ENCODE measurements at places on chromosomes 1 and 21.

GRCh38 chr1:53080769-53081168 lies 18.8 kb downstream of the PODN start:
- peak; percentile 4 for DNase-seq

DNA sequence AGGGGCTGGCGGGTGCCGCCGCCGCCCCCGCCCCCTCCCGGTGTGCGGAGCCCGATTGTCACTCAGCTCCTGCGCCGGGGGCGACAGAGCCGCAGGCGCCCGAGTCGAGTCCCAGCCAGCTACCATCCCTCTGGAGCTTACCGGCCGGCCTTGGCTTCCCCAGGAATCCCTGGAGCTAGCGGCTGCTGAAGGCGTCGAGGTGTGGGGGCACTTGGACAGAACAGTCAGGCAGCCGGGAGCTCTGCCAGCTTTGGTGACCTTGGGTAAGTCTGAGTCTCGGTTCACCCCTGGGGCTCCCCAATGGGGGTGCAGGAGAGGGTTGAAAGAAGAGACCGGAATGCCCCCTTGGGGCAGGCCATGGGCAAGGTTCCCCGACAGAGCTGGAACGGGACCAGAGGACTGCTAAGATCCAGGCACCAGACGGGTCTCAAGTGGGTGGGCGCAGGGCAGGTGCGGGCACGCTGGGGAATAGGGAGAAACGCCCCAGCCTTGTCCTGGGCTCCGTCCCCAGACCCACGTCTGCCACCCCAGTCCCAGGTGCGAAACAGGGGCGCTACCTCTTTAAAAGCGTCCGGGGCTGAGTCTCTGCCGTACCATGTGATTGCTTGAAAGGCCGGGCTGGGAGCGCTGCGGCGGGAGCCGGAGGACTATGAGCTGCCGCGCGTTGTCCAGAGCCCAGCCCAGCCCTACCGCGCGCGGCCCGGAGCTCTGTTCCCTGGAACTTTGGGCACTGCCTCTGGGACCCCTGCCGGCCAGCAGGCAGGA lies at the start of gene ADORA1:
Gene ADORA1, plus strand, starts transcription at position 61 of the 765 bp plus-strand sequence. CDS start 1,116 bp downstream, outside the sequence.
- DNase-seq, result peak; percentile 90

DNA sequence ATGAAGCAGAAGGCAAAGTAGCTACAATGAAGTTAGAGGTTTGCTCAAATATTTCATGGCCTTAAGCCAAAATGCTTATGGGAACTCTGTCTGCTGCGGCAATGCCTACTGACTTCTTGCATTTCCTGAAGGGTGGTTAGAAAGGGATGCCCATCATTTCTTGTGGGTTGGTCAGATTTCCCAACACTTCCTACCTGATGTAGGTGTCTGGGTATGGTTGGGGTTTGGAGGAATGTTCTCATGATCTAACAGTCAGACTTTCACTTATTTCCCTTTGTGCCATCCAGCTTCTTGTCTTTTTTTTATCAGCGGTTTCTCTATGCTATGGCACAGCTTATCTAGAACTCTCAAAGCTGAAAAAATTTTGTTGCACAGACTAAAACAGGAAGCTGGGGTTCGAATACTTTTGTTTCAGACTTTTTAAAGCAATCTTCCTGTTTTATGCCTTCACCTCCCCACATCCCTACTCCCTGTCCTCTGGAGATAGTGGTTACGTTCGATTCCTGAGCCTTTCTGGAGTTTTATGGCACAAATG lies 307.7 kb downstream of the USP25 start:
- no peak for DNase-seq

GRCh38 chr1:91217911-91218310 lies 186.7 kb downstream of the HFM1 start:
- DNase-seq, result no peak

DNA sequence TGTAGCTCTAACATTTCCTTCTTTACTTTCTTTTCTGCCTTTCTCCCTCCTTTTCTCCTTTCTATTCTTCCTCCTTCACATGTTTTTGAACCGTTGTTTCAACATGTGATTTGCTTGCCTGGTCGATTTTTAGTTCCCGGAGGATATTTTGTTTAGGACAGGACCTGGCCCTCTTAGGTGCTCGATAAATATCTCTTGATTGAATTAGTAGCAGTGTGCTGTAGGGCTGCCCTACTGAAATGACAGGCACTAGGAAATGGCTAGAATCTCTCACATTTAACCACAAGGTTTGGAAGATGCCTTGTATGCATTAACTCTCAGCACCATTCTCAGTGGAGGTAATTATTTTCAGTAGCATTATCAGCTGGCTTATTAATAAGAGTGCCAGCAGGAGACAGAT lies 305.6 kb downstream of the PAPPA2 start:
- no peak for DNase-seq

DNA sequence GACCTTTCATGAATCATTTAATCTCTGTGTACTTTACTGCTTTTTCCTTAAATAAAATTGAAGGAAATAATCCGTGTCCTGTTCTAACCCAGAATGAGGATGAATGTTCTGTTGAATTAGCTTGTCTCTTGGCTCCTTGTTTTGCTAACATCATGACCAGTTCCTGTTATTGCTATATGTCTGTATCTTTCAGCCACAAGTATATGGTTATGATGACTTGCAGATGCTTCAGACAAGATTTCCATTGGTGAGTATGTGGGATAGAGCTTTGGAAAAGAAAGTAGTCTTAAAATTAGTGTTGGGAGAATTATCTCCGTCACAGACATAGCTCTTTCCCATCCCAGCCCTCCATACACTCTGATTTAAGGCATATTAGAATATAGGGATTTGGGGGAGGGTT lies 13.6 kb upstream of the HAX1 start:
- no peak for DNase-seq

GRCh38 chr1:23805025-23805424 lies 4.5 kb upstream of the GALE start:
- DNase-seq, result no peak

DNA sequence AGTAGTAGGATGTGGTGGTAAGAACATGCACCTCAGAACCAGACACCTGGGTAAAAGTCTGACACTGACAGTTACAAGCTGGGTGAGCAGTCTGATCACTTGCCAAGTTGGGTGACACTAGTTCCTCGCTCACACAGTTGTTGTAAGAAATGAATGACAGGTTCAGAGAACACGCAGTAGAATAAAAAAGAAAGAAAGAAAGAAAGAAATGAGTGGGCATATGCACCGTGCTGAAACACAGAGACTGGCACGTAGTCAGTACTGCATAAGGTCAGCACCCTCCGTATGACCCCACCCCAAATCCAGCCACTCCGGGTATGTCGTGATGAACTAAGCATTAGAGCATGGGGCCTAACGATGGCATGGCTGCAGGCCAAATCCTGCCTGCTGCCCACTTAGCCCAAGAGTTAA lies 90.6 kb downstream of the GLUL start:
- DNase-seq, result no peak

GRCh38 chr1:94986783-94987182 lies 59.9 kb upstream of the CNN3 start:
- DNase-seq, result no peak

DNA sequence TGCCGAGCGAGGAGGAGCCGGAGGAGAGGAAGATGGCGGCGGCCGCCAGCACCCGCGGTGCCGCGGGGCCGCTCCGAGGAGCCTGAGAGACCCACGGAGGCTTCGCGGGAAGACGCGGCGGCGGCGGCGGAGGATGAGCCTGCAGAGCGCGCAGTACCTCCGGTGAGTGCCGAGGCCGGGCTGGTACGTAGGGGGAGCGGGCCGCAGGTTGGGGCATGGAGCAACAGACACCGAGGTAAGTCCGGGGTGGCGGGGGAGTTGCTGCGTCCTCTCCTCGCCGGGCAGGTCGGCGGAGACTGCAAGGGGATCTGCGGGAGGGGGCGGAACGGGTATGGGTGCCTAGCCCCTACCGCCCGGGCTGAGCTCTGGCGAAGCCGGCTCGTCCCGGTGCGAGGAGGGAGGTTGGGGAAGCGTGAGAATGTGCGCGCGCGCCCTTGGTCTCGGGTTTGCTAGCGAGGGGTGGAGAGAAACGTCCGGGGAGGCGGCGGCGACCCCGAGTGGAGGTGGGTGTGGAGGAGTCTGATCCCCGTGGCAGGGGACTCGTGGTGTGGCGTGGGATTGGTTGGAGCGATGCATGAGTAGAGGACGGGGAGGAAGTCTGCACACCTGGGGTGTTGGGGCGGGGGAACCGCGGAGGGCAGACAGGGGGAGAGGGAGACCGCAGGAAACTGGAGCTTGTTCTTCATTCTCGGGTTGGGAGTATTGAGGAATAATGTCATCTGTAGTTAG lies at the start of gene SMG7:
Gene SMG7, plus strand, starts transcription at position 12 of the 729 bp plus-strand sequence. Its CDS starts 122 bp downstream, at position 134.
- DNase-seq, result peak; percentile 86

DNA sequence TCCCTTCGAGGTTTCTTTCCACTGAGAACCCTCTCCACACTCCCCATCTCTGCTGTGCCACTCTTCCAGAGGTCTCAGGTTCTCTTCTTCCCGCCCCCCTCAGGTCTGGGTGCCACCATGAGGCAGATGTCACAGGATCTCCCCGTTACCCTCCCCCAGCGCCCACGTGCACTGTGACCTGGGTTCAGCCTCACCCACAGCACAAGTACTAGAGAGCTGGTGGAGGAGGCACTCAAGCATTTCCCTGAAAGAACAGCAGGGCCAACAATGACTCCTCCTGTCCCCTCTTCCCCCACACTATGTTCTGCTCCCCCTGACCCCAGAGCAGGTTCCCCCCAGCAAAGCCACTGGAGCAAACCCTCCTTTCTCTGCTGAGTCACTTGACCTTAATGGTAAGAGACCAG lies 14.3 kb downstream of the PLEKHA6 start:
- no peak for DNase-seq

GRCh38 chr1:201059871-201060555 lies 36.5 kb upstream of the KIF21B start:
- no peak for DNase-seq

DNA sequence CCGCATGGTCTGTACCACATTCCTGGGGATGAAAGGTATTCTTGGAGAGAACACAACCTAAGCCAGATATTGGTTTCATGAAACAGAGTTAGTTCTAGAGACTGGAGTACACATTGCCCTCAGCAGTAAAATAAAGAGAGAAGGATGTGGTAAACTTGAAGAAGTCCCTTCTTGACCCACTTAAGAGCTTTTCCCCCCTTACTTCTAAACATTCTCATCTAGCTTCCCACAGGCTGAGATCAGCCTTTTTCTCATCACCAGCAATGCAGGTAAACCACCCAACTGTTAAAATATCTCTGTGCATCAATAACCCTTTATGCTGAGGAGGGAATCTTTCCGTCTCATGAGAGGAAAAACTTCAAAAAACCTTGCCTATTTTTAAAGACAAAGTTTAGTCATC lies 62.6 kb downstream of the SUSD4 start:
- no peak for DNase-seq

DNA sequence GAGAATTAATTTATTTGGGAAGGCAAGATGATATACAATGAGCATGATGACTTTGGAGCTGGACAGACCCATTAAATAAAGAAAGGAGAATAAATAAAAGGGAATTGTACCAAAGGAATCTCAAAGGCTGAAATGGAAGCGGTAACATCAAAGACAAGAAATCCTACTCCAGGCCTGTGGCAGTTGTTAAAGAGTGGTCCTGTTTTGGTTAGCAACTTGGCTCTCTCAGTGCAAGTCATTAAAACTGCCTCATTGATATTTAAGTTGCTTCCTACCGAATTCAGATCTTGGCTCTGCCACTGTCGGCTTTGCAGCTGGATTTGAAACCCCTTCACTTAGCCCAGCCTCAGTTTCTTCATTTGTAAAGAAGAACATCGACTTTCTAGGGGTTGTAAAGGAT lies 10.1 kb downstream of the TGFB2 start:
- DNase-seq, result no peak

GRCh38 chr21:35386491-35387079 lies 337.5 kb upstream of the RUNX1 start:
- no peak for DNase-seq

GRCh38 chr1:35298464-35298863 lies 30.0 kb downstream of the ZMYM4 start:
- no peak for DNase-seq

DNA sequence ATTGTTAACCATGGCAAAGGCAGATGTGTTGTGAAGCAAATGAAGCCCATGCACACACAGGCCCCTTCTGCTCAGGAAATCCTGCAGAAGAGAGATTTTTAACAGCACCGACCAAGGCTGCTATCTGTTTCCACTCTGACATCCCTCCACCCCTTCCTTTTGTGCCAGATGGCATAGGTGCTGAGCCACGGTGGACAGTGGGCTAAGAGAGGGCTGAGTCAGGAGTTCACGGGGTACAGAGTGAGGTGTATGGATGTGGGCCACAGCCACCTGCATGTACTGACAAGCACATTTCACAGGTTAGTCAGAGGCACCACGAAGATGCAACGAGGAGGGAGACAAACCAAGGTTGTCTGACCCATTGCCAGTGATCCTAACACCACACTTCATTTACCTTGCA lies 9.5 kb downstream of the RSPH1 start:
- DNase-seq, result no peak

DNA sequence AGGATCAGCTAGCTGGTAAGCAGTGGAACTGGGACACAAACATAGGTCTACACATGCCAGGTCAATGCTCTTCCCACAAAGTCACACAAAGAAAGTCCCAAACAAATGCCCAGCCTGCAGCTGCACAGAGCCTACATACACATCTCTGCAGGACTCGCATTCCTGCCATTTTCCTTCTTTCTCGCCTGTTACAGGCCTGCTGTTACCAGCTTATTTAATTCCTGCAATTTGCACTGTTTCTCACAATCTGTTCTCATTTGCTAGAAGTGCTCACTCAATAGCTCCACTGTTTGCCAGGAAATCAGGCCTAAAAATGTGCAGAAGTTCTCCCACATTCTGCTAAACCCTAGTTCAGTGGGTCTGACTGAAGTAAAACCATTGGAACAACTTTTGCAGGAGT lies 362.6 kb upstream of the C1orf87 start:
- no peak for DNase-seq

GRCh38 chr1:157105988-157106812 lies 6.6 kb upstream of the ETV3L start:
- no peak for DNase-seq

- DNase-seq, result no peak
Observed at GRCh38 chr21:35754583-35754982, 305.7 kb downstream of the SETD4 start.

- DNase-seq, result no peak
Observed at GRCh38 chr1:68675336-68675735, 178.5 kb upstream of the DEPDC1 start.

DNA sequence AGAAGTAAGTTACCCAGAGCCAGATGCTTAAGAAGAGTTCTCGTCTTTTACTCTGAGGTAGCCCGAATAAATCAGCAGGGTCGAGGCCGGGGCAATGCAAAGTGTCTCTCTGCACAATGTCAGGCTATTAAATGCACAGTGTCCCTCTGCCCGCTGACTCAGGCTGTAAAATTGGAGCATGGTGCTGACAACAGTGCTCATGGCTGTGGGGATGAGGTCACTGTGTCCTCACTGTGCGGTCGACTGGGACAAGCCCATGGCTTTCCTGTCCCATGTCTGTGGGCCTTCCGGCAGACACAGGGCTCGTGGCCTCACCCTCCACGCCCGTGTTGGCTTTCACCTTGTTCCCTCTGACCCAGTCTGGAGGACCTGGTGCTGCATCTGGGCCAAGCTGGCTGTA lies 14.6 kb upstream of the SLC2A1 start:
- no peak for DNase-seq

DNA sequence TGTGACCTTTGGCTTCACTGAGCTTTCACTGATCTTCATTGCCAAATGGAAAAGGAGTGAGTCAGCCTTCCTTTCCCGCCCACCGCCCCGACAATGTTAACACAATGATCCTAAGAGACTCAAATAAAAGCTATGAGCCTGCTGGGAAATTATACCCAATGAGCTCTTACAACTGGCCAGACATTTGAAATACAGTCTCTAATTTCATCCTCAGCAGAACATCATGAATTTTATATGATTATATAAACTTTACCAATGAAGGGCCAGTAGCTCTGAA lies 252.5 kb downstream of the SIPA1L2 start:
- peak; percentile 56 for DNase-seq

- DNase-seq, result no peak
Observed at GRCh38 chr1:39902460-39902807, 717 bp upstream of the MYCL start.

- no peak for DNase-seq
Observed at GRCh38 chr1:170927955-170928840, 7.1 kb upstream of the MROH9 start.

Data from right cardiac atrium (tissue), 5 donors.